ENCODE measurements at places on chromosomes 11 and 22. TPM values are rescaled to one million over a fixed set of nuclear protein-coding genes. Genes with fewer than 3 reads are reported as not detected.
A peak's percentile ranks its signal among the peaks of the same experiment; 100 is the strongest.

FOLH1 gene
- not detected for total RNA-seq

ELF5 gene
- total RNA-seq = not detected

SHISAL1 gene
- 0.26 TPM for total RNA-seq

CCDC116 gene
- total RNA-seq = not detected

IL18 gene
- total RNA-seq = 17.0 TPM

OR5P2 gene
- not detected for total RNA-seq

VPREB1 gene
- not detected for total RNA-seq

SF1 gene
- 196 TPM for total RNA-seq

PRR5 gene
- 10.5 TPM for total RNA-seq

HSCB gene
- 11.9 TPM for total RNA-seq

APOL4 gene
- total RNA-seq = 2.1 TPM

ESAM gene
- 60.6 TPM for total RNA-seq

AGBL2 gene
- total RNA-seq = not detected

PDGFD gene
- 27.8 TPM for total RNA-seq

DNA sequence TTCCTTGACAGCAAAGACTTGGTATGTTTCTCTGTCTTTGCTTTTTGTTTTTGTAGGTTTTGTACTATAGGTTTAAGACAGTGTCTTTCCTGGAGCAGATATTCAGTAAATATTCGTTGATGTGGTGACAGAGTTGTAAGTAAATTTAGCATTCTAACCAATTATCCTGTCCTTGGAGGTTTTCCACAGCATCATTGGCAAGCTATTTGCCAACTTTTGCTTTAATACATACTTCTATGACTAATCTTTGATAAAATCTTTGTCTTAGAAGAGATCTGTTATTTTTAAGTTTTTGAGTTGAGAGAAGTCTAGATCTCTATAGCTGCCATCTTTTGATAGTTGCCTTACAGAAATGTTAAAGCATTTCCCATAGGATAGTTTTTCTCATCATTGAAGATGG is 3.8 kb downstream of the USP47 start:
- DNase-seq = no peak

GRCh38 chr11:69638941-69639681 is 1.8 kb upstream of the CCND1 start:
- DNase-seq = peak; percentile 95

DNA sequence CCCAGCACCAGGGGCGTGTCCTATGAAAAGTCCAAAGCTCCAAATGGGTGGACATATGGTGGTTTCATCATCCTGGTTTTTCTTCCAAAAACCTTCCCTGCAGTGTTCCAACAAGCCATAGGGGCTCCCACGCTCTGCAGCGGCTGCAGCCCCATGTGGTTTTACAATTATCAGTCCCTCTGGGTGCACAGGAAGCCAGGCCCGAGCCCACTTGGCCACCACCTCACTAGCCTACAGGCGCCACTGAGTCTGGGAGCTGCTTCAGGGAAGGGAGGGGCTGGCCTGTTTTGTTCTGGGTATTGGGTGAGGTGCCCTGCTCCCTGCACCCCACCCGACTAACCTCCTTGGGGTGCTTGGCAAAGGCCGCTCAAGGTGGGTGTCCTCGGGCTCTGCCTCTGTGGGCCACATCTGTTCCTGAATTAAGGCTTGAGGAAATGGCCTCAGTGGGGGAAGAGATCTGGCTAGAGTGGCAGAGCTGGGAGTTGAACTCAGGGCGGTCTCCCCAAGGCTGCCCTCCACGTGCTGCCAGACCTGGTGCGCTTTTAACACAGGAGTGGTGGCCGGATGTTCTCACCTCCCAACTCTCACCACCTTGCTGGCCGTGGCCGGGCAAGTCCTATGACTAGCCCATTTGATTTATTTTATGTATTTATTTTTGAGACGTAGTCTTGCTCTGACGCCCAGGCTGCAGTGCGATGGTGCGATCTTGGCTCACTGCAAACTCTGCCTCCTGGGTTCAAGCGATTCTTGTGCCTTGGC is 5.3 kb upstream of the CDC42BPG start:
- no peak for DNase-seq

- DNase-seq = no peak
Measured at GRCh38 chr11:71977743-71978418, 20.8 kb upstream of the IL18BP start.

DNA sequence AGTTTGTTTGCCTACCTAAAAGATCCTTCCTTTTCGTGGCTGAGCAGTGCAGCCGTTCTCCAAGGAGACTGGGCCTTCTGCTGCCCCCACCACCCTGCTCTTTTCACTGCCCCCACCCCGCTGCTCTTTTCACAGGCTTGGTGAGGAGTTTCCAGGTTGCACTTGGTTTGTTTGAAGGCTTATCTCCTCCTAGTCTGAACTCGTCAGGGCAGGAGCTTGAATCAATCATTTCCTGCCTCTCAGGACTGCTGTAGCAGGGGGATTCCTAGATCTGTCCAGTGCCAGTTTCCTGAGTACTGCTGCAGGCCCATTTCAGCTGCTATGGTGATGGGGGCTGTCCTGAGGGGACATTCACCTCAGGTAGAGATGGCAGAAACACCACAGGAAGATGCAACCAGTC is 10.0 kb downstream of the MED15 start:
- DNase-seq = no peak

DNA sequence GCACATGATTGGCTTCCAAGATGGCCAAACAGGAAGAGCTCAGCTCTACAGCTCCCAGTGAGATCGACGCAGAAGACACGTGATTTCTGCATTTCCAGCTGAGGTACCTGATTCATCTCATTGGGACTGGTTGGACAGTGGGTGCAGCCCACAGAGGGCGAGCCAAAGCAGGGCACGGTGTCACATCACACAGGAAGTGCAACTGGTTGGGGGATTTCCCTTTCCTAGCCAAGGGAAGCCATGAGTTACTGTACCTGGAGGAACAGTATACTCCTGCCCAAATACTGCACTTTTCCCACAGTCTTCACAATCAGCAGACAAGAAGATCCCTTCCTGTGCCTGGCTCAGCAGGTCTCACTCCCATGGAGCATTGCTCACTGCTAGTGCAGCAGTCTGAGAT is 131.2 kb downstream of the DLG2 start:
- DNase-seq = no peak

DNA sequence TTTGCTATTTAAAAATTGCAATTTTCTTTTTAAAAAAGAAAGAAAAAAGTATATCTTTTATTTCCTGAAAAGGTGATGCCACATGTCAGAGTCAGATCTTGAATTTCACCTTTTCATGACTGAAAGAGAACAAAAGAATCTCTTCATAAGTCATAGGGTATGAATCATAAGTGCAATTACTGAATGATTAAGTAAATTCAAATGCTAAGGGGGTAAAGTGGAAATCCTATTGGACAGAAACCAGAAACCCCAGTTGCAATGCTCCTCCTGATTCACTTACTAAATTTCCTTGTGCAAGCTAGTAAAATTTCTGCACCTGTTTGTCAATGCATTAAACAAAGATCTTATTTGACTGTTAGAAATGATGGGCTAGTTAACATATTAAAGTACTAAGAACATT is 8.2 kb upstream of the PRRG4 start:
- DNase-seq = no peak

DNA sequence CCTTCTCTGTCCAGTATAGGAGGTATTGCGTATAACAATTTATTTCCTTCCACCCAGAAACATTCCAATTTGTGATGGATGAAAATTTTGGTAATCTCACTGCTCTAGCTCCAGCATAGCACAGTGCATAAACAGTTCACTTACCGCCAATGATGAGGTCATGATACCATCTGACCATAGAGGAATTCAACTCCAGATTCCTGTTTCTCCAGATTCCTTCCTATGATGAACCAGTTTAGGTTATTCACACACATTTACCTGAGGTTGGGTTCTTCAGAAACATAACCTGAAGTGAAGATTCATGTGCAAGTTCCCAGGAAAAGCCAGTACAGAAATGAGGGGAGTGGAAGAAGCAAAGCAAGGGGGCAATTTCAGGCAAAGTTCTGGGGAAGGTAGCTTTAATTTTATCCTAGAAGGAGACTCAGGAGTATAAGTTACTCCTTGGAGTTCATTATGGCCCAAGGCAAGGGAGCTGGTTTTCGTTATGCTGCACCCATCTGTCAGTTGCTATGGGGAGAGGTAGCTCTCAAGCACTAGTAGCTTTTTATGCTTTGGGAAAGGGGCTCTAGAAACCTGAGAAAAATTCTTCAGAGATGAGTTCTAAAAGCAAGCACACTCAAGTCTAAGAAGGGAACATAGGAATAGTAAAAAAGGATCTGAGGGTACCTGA is 121.6 kb downstream of the CASP12 start:
- DNase-seq = no peak

- no peak for DNase-seq
Measured at GRCh38 chr11:19849947-19850593, 137.4 kb downstream of the NAV2 start.

DNA sequence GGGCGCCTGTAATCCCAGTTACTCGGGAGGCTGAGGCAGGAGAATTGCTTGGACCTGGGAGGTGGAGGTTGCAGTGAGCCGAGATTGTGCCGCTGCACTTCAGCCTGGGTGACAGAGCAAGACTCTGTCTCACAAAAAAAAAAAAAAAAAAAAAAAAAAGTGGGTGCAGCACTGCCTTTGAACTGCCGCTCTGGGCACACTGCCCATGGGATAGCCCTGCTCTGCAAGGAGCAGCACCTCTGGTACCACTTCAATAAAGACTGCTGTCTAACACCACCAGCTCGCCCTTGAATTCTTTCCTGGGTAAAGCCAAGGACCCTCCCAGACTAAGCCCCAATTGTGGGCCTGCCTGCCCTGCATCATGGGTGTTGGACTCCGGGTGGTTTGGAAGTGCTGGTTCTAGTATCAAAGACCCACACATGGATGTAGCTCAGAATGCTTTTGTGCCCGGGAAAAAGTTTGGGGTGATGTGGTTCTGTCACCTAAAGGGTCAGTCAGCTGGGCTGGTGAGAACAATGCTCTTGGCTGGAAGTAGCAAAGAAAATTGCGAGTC is 444.3 kb downstream of the TBC1D22A start:
- peak; percentile 40 for DNase-seq

GRCh38 chr11:22558664-22559063 is 67.0 kb downstream of the FANCF start:
- DNase-seq = no peak

DNA sequence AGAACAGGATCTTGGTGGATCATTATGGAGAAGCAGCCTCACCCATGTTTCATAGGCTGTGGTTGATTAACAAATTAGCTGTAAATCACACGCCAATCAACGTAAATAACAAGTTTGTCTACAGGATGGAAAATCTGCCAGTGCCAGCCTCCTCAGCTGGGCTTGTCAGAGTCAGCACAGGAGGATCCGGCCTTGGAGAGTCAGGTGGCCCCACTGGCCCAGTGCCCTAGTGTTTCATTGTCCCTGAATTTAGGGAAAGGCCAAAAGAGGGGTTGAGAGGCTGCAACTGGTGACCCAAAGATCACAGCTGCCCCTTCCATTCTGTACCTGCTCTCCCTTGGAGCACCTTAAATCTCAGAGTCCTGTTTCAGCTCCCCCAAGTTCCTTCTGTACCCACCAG is 42.4 kb downstream of the TRIM29 start:
- no peak for DNase-seq

DNA sequence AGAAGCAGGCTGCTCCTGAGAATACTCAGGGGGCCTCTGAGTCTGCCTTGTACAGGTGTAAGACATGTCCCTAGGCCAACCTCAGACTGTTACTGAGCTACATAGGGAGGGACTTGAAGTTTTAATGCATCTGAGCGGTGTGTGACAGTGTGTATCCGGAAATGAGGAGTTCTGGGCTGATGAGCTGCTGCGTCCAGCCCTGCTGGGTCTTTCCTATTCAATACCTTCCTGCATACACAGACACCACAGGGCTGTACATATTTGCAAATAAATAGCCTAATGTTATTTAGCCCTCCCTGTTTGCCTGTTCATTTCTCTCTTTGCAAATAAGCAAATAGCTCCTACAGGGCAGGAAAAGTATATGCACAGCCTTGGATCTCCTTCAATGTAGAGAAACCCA is 134.7 kb upstream of the KIRREL3 start:
- DNase-seq = no peak

- no peak for DNase-seq
Measured at GRCh38 chr11:46666516-46666915, 33.9 kb downstream of the ARHGAP1 start.

- DNase-seq = no peak
Measured at GRCh38 chr11:32899438-32899837, 6.8 kb downstream of the QSER1 start.

- no peak for DNase-seq
Measured at GRCh38 chr11:61034704-61035525, 63.4 kb downstream of the CD6 start.

- no peak for DNase-seq
Measured at GRCh38 chr22:33324228-33324627, 266.0 kb upstream of the SYN3 start.
